ENCODE measurements at places on chromosomes 3 and 15. TPM values are rescaled to one million over a fixed set of nuclear protein-coding genes. Genes with fewer than 3 reads are reported as not detected.

GRCh38 chr3:195286115-195286872 lies 15.3 kb upstream of the XXYLT1 start:
- no peak for DNase-seq

DNA sequence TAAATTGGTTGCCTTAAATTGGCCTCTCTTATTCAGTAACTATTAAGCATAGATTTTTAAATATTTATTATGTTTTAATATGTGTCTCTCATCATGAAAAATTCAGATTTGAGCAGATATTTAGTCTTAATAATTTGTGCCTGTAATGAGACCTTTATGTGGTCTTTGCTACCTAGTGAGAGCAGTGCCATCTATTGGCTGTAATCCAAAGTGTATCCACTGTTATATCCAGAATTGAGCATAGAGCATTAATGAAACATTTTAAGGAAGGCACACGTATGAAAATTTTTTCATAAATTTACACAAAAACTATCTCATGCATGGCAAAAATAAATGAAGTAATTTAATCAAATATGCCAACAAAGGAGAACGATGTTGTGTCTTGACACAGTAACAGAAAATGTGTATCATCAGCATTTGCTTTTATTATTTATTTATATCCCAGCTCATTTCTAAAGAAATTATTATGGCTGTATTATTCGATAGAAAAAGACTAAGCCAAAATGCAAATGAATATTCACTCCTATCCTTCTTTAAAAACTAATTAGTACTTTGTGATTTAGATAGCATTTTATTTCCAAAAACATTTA lies 203.5 kb downstream of the RSRC1 start:
- peak; percentile 67 for DNase-seq

DNA sequence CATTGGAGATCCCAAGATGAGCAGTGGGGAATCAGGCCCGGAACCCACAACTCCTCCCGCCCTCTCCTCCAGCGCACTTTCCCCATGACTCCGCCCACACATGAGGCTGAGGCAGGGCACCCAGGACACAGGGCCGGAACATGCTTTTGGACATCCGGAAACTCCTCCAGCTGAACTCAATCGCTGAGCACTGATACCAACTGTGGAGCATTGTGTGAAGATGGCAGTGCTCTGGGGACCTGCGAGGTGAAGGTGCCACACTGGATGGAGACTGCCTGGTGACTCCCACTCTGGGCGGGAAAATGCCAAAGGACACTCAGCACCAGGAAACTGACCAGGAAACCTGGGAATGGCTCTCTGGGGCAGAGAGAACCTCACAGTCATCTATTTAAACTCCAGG lies 189.1 kb downstream of the FAM43A start:
- no peak for DNase-seq

GRCh38 chr3:129547241-129547640 lies 4.3 kb downstream of the H1-8 start:
- DNase-seq = no peak

HTR3C gene
- total RNA-seq = not detected

DNA sequence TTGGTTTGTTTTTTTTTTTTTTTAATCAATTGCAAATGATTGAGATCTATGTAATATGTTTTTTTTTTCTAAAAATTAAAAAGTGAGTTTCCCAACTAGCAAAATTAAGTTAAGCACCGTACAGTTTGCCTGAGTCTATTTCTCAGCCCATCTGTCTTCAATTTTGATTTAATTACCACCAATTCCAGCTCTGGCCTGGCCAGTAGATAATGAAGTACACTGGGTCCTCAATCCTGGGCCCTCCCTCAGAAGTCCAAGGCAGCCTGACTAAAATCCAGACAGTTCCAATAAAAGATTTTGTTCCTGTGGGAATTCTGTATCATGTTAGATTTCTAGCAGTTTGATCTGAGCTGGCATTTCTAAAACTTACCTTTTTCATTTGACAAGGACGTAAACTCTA lies 887.2 kb downstream of the NAALADL2 start:
- no peak for DNase-seq

MOBP gene
- total RNA-seq = not detected

NISCH gene
- 19.9 TPM for total RNA-seq

GMPPB gene
- 24.6 TPM for total RNA-seq

TMIE gene
- 0.11 TPM for total RNA-seq

LNP1 gene
- total RNA-seq = 3.1 TPM

GDPGP1 gene
- total RNA-seq = 10.9 TPM

MFGE8 gene
- total RNA-seq = 41.4 TPM

- DNase-seq = no peak
These were observed 328.8 kb upstream of the THBS1 start for GRCh38 chr15:39252134-39252470.

- no peak for DNase-seq
These were observed 70.7 kb downstream of the CACNA2D3 start for GRCh38 chr3:54193093-54193492.

DNA sequence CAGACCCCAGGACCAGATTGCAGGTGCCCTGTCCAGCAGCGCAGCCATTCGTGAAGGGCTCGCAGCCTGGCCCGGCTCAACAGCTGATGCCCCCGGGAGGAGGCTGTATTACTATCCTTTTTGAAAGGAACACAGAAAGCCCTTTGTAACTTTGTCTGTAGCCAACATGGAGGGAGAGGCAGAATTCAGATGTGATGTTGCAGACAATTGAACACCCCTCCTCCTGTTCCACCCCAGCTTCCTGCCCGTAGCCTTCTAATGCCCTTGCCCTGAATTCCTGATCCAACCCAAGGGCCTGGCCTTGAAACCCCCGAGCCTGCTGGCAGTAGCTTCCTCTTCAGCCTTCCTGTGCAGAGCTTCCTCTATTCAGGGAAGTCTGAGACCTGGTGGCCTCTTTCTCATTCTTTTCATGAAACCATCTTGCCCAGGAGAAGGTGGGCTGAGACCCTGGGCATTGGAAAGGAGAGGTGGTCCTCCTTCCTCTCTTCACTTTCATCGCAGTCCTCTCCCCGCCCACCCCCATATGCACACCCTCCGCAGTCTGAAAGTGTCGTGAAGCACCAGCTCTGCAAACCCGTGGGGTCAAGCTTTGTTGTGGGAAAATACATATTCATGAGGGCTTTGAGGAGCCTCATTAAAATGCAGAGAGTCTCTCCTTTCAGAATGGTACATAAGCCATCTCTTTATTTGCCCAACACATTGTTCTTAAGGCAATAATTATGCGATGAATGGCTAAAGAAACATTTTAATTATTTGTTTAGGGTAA lies 109.2 kb downstream of the APBA2 start:
- DNase-seq = no peak

- no peak for DNase-seq
These were observed 85.7 kb upstream of the RNF7 start for GRCh38 chr3:141652349-141652748.

ACOX2 gene
- 3.0 TPM for total RNA-seq

PIK3CA gene
- 13.2 TPM for total RNA-seq

GRCh38 chr3:5389057-5389456 lies 201.6 kb downstream of the EDEM1 start:
- DNase-seq = no peak

DNA sequence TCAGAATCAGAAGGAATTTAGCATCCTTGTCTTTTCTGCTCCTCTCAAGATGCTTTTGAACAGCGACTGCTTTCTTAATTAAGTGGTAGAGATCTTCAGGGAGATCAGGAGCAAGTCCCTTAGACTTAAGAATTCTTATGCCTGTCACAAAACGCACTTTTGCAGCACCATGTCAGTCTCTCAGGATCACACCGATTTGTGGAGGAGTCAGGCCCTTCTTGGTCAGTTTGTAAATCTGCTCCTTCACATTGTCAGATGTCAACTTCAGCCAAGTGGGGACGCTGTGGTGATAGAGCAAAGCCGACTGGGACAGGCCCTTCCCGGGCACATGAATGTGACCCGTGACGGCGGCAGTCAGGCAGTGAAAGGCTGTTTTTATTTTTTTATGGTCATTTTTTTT lies 35.7 kb upstream of the MYZAP start:
- no peak for DNase-seq

- DNase-seq = no peak
These were observed 25.8 kb downstream of the RAF1 start for GRCh38 chr3:12638105-12638504.

- DNase-seq = no peak
These were observed 147.7 kb upstream of the BHLHE40 start for GRCh38 chr3:4831580-4831950.

SSUH2 gene
- not detected for total RNA-seq

GRCh38 chr3:117788061-117788460 lies 1078.5 kb downstream of the TUSC7 start:
- DNase-seq = no peak

GADL1 gene
- total RNA-seq = 0.37 TPM

- no peak for DNase-seq
These were observed 18.0 kb downstream of the ZDHHC19 start for GRCh38 chr3:196193133-196193735.

CADPS gene
- not detected for total RNA-seq

HDC gene
- total RNA-seq = not detected

DNA sequence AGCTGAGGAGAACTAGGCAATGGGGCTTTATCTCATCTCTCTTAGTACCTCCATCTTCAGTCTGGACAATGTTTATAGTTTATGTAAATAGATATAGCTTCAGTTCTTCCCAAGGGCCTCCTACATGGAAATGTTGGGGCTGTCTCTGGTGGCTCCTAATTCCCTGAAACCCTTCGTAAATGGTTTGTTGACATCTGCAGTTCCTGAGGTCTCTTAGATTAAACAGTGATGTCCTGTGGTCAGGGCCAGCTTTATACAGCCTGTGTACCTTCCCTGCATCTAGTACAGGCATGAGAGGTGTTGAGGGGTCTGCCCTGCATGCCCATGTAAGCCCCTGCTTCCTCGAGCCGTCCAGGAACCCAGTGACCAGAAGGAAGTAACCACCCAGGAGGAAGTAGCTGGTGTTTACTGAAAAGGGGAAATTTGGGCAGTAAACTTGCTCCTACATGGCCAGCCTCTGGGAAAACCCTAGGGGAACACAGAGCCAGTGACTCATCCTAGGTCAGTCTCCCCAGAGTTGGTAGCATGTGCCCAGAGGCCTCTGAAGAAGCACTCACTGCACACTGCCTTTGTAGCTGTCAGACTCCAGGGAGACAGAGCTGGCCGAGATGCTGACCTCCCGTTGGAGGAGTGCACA lies 4.7 kb upstream of the TBC1D2B start:
- no peak for DNase-seq

All from SK-MEL-5 (cell line).